Stimulated activated CD8-positive, alpha-beta memory T cell treated with anti-CD3 and anti-CD28 coated beads, Interleukin-15, amount 100 ng/mL, for 48 hours (primary cell): ENCODE measurements at places on chromosomes 3 and 15.

DNA sequence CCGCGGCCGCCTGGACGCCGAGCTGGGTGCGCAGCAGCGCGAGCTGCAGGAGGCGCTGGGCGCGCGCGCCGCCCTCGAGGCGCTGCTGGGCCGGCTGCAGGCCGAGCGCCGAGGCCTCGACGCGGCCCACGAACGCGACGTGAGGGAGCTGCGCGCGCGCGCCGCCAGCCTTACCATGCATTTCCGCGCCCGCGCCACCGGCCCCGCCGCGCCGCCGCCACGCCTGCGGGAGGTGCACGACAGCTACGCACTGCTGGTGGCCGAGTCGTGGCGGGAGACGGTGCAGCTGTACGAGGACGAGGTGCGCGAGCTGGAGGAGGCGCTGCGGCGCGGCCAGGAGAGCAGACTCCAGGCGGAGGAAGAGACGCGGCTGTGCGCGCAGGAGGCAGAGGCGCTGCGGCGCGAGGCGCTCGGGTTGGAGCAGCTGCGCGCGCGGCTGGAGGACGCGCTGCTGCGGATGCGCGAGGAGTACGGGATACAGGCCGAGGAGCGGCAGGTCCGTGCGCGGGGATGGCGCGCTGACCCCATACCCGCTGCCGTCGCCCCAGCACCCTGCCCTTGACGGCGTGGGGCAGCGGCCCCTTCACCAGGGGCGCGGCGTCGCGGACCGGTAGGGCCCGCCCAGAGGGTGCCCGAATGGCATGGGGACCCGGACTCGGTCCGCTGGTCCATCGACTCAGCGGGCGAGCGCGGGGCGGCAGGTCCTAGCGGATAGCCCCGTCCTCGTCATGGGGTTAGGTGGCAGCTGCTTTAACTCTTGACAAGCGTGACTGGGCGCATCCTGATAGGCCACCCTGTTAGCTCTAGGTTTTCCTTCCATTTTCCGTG is 848 bp downstream of the SYNM start:
- DNase-seq, result peak; percentile 19

GRCh38 chr15:85785887-85786780 is 8.6 kb downstream of the KLHL25 start:
- no peak for DNase-seq

DNA sequence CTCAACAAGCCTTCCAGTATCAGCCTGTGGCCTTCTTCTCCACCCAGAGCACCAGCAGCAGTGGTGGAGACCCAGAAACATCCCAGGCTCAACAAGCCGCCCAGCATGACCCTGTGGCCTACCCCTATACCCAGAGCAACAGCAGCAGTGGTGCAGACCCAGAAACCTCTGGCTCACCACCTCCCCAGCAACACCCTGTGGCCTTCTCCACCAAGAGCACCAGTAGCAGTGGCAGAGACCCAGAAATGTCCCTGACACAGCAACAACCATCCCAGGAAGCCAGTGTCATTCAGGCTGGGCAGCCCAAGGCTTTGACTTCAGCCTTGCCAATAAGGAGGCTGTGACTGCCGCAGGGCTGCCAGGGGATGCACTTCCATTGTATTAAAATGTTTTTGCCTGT is 16.3 kb upstream of the EMC3 start:
- DNase-seq, result no peak

- no peak for DNase-seq
Observed at GRCh38 chr15:69194854-69195253, 34.4 kb downstream of the GLCE start.

- DNase-seq, result no peak
Observed at GRCh38 chr15:90911906-90912769, 9.0 kb downstream of the MAN2A2 start.

GRCh38 chr15:69663982-69664381 is 211.4 kb downstream of the RPLP1 start:
- DNase-seq, result no peak

DNA sequence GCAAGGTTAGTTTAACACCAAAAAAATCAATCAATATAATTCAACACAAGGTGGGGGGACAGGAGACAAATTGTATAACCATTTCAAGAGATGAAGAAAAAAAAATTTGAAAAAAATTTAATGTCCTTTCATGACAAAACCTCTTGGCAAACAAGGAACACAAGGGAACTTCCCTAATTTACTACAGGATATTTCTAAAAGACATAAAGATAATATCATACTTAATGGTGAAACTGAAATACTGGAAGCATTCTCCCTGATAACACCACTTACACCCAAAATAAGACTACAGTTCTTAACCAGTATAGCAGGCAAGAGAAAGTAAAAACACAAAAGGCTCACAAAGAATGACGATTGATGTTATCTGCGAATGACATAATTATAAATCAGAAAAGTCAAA is 44.7 kb downstream of the IFT57 start:
- DNase-seq, result no peak

DNA sequence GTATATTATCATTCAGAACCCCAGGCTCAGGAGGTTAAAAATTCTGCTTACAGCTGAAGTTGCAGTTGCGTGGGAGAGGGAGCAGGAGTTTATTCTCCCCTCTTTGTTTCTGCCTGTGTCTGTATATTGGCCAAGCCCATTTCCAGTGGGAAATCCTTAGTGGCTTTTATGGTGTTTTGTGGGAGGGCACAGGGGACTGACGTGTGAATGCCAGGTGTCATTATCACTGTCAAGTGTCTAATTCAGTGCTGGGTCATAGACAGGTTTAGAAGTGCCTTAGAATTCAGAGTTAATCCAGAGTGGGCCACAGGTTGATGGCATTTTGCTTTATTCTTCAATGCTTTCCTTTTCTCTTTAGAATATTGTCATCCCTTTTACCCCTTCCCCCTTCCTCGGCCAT is 33.4 kb downstream of the SLCO3A1 start:
- no peak for DNase-seq

DNA sequence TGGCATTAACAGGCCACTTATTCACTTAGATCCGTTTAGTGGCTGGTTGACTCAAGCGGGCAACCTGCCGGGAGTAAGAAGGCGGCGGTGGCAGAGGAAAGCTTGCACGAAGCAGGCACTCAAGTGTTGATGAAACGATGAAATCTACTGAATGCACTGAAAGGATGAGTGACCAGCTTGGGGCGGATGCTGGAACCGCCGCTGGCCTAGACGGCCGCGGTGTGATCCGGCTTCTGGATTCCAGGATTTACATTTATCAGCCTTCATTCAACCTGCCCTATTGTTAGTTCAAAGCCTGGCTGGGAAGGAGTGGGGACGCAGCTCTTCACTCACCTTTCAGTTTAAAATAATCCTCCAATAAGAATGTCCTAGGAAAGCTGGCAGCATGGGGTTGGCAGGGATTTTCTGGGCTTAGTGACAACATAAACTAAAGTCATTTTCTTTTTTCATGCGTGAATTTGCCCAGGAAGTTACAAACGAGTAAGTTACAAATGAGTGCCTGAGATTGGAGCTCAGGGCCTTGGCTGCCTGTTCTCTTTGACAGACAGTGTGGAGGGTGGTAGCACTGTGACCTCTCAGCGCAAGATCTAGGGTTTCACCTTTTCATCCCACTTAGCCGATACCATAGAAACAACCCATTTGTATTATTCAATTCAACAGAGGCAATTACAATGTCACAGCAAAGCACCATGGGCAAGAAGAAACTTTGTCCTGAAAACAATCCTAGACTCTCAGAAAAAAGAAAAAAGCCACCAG is 1.1 kb upstream of the PLCH1 start:
- no peak for DNase-seq

DNA sequence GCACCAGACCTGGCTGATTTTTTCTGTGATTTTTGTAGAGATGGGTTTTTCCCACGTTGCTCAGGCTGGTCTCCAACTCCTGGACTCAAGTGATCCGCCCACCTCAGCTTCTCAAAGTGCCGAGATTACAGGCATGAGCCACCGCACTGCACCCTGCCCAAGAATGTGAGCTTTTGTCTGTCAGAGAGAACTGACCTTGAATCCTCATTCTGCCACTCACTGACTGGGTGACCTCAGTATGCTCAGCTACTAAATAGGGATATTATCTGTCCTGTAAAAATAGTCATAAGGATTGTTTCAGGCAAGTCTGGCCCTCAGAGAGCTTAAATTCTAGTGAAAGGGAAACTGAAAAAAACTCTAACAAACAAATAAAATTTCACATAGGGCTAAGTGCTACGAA is 2.1 kb upstream of the RFT1 start:
- no peak for DNase-seq

- DNase-seq, result no peak
Observed at GRCh38 chr3:77536038-77536775, 496.3 kb downstream of the ROBO2 start.

DNA sequence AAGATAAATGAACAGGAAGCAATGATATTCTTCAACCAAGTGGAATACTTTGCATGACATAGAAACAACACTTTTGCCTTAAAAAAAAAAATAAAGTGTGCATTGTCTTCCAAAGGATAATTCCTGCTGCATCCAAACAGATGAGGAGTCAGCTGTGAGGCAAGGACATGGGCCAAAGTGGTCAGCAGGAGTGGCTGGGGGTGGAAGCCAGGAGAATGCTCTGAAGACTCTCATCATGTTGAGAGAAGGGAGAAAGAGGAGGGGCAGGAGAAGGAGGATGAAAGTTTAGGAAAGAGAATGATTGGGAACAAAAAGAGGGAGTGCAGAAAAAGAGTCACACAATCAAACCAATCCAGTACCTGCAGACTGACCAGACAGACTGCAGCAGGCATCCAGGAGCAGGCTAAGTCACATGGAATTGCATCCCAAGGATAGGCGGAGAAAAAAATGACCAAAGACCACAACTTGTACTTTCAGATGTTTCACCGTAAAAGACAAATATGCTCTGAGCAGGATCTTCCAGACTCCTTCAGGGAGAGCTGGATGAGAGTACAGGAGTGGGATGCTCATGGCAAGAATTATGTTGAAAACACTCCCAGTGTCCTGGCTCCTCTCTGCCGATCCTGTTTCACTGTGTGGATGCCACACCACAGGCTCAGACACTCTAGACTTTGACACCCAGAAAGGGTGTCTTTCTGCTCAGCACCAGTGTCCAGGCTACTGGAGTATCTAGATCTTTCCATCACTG is 11.9 kb downstream of the ABI3BP start:
- no peak for DNase-seq

- DNase-seq, result no peak
Observed at GRCh38 chr3:63387568-63387967, 109.5 kb downstream of the SYNPR start.

GRCh38 chr3:57160076-57160764 is 4.9 kb downstream of the IL17RD start:
- no peak for DNase-seq

DNA sequence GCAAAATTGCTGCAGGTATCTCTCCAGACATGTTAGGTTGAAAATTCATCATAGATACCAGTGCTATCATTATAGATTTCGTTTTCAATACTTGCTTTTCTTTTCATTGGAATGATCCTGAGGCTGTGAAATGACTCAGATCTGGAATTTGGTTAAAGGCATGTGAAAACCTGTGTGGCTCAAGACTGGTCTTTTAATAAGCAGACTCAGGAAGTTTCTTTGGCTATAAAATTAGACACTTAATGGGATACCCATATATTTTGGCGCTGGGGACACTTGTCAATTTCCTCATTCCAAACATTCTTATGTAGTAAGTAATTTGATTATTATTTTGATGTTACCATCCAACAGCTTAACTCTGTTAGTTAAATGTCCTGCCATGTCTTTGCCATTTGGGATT is 1041.1 kb upstream of the GBE1 start:
- no peak for DNase-seq

GRCh38 chr3:141076797-141077571 is 25.8 kb downstream of the SPSB4 start:
- no peak for DNase-seq

DNA sequence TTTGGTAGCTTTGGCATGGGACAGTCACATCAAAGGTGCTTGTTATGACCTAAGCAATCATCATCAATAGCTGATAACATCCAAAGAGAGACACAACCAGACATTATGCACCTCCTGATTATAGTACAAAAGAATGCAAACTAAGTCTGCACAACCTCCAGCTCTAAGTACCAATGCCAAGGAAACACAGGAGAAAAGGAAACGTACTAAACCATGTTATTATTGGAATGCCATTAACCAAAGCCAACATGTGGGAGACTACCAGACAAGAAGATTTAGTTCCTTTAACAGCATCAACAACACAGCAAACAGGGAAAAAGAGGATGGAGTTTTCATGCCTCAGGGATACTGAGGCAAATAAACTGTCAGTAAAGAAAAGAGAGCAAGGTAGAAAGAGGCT is 61.4 kb downstream of the CD47 start:
- DNase-seq, result no peak

GRCh38 chr3:57141719-57142410 is 23.3 kb downstream of the IL17RD start:
- DNase-seq, result no peak

DNA sequence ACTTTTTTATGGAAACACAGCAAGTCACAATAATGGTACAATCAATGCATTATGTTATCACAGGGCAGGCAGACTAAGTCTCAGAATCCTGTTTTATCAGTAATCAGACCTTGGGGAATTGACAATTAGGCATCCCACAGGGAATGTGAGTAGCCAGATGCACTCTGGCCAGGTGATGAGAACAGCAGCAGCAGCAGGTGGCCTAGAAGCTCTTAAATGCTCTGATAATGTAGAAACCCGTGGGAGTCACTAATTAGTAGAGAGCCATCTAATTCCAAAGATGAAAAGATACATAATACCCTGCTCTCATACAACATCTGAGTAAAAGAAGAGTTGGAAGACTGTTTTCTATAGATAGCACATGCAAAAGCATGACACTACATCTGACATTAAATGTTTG is 12.6 kb downstream of the CEP152 start:
- DNase-seq, result no peak
